ENCODE measurements at places on chromosomes 2 and 18.

DNA sequence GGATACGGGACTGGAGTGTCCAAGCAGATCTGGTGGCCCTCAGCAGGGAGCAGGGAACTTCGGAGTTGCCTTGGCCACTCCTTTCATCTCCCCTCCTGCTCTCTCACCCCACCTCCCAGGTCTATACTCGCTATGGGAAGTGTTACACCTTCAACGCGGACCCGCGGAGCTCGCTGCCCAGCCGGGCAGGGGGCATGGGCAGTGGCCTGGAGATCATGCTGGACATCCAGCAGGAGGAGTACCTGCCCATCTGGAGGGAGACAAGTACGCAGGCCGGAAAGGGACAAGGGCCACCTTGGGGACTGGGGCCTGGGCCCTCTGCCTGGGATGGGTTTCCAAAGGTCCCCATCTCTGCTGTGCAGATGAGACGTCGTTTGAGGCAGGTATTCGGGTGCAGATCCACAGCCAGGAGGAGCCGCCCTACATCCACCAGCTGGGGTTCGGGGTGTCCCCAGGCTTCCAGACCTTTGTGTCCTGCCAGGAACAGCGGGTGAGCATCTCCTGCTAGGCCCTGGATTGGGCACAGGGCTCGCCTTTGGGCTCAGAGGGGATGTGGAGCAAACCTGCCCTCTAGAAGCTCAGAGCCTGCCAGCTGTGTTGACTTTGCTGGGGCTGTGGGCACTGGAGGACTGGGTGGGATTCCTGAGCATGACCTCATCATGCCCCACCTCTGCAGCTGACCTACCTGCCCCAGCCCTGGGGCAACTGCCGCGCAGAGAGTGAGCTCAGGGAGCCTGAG is 11.8 kb downstream of the CHPF start:
- DNase-seq: no peak

DNA sequence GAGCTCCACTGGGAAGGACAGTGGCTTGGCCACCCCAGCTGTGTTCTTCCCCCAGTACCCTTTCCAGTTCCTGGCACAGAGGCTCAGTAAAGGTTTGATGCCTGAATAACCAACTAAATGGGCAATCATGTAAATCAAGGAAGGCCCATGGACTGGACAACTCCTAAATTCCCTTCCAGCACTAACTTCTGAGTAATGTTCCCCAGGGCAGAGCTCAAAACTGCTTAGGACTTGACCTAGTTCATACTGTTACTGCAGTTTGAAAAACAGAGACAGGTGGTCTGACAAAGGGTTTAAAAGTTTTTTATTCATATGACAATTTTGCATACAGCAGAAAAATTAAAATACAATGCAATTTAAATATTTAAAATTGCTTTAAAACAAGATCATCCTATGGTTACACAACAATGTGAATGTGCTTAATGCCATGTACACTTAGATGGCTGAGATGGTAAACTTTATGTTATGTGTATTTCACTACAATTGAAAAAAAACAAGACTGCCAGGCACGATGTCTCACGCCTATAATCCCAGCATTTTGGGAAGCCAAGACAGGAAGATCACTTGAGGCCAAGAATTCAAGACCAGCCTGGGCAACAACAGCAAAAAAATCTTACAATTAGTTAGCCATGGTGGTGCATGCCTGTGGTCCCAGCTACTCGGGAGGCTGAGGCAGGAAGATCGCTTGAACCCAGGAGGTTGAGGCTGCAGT is 26.2 kb downstream of the PCBP1 start:
- DNase-seq: no peak

GRCh38 chr2:86027922-86028765 is 77.5 kb downstream of the POLR1A start:
- no peak for DNase-seq

- no peak for DNase-seq
Measured at GRCh38 chr18:8841781-8842485, 136.6 kb downstream of the MTCL1 start.

GRCh38 chr2:139079311-139079710 is 299.1 kb upstream of the NXPH2 start:
- DNase-seq: no peak

GRCh38 chr2:159185401-159186130 is 100.9 kb downstream of the WDSUB1 start:
- DNase-seq: no peak

GRCh38 chr2:231369580-231370428 is 25.7 kb upstream of the B3GNT7 start:
- no peak for DNase-seq
